ENCODE measurements at places on chromosomes 1 and 21. TPM values are rescaled to one million over a fixed set of nuclear protein-coding genes. Genes with fewer than 3 reads are reported as not detected.

Gene KRTAP19-1
- polyA plus RNA-seq, result not detected

GRCh38 chr21:45954261-45954660, 27.3 kb upstream of the COL6A1 start:
- DNase-seq, result no peak

- DNase-seq, result no peak
Observed at GRCh38 chr1:219629296-219629880, 16.5 kb upstream of the ZC3H11B start.

- DNase-seq, result no peak
Observed at GRCh38 chr1:67427947-67428346, 2.3 kb downstream of the SERBP1 start.

- DNase-seq, result no peak
Observed at GRCh38 chr1:8109216-8109615, 83.1 kb upstream of the ERRFI1 start.

DNA sequence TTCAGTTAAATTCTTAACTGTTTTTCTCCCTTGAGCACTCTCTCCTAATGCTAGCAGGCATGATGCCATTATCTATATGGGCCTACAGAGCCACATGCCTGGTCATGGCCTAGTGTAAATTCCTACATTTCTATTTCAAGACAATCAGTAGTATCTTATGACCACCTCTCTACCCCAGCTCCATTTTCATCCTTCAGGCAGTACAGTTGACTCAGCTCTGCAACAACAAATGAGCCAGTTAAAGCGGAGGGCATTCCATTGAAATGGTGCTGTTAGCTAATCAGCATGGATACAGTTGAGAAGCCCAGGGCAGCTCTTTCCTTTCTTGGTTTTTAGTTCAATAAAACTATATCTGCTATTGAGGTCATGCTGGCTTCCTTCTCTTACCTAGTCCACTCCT, 150.0 kb downstream of the PPP1R12B start:
- no peak for DNase-seq

GRCh38 chr1:208631506-208631905, 387.3 kb upstream of the PLXNA2 start:
- no peak for DNase-seq

GRCh38 chr21:30986965-30987364, 51.3 kb downstream of the KRTAP19-8 start:
- DNase-seq, result no peak

DNA sequence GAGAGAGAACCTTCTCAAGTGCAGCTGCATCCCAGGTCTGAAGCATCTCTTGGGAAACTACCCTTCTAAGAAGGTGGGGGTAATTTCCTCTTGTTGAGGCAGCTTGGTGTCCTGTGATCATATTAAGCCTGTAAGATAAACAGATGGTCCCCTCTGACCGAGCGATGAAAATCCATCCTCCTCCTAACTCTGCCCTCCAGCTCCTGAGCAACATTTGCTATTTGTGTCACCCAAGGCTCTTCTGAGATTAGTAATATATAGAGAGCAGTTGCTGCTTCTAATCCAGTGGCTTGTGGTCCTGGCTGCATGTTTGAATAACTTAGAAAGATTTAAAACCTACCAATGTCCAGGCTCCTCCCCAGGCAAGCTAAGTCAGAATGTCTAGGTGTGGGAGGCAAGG, 123.7 kb downstream of the DISC1 start:
- DNase-seq, result no peak
